ENCODE measurements at places on chromosomes 16 and 17.

- DNase-seq = no peak
Observed at GRCh38 chr17:69207151-69207550, 21.5 kb downstream of the ABCA10 start.

DNA sequence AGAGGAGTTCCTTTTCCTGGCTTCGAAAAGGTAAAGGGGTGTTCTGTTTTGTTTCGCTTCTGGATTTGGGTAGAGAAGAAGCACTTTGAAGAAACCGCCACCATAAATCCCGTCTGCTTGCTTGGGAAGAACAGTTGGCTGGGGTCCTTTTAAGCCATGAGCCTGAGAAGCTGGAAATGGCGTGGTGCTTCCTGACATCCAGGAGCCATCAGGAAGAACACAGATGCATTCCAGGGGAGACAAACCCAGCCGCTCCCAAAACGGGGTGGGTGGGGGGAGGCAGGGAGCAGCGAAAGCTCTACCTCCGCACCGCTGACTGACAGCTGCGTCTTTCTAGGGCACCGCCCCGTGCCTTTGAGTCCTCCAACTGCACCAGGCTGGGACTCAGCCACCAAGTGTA lies 91.6 kb downstream of the ZDHHC7 start:
- DNase-seq = no peak

- no peak for DNase-seq
Observed at GRCh38 chr16:23324727-23325126, 22.6 kb downstream of the SCNN1B start.

DNA sequence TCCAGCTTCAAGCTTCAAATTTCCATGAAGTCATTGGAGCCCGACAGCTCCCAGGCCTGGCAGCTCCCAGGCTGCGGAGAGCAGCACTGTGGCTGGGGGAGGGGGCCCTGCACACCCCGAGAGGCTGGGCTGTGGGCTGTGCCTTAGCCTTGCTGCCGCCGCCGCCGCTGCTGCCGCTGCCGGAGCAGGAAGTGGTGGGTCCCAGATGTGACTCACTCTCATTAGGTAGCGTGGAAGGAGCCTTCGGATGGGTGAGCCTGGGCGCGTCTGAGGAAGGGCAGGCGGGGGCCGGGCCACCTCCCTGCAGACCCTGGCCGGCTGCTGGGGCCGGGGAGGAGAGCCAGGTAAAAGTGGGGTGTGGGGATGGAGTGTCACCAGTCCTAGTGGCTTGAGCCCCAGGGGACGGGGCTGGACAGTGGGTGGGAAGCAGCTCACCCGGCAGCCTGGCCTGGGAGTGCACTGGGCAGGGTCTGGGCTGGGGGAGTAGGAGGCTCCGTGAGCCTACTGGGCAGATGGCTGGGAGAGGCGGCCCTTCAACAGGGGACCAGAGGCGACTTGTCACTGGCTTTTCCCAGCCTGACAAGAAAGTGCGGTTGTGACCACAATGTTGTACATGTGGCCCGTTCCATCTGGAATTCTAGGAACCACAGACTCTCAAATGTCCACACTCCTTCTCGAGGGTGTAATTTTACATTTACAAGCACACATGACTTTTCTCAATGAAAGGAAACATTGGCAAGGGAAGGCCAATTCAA lies at the start of gene ADCY7:
TSS of gene ADCY7 (plus strand) at position 215 of the 755 bp plus-strand sequence. CDS start 21,629 bp downstream, outside the sequence.
- DNase-seq = no peak

- no peak for DNase-seq
Observed at GRCh38 chr16:10343124-10343760, 42.6 kb upstream of the ATF7IP2 start.

- DNase-seq = no peak
Observed at GRCh38 chr16:65524997-65525396, 403.1 kb upstream of the CDH11 start.
